ENCODE measurements at places on chromosomes 3 and 15.

GRCh38 chr3:82306189-82306588 is 544.7 kb upstream of the GBE1 start:
- no peak for DNase-seq

GRCh38 chr15:74432968-74433591 is 678 bp downstream of the SEMA7A start:
- no peak for DNase-seq

GRCh38 chr15:95017666-95018328 is 786.4 kb downstream of the MCTP2 start:
- no peak for DNase-seq

GRCh38 chr3:190378240-190378891 is 9.6 kb upstream of the CLDN16 start:
- no peak for DNase-seq

- no peak for DNase-seq
Observed at GRCh38 chr15:39411102-39411989, 169.5 kb upstream of the THBS1 start.

- no peak for DNase-seq
Observed at GRCh38 chr3:146511402-146512134, 32.8 kb downstream of the PLSCR1 start.

- DNase-seq, result no peak
Observed at GRCh38 chr3:100449214-100449613, 43.2 kb upstream of the TMEM45A start.

- DNase-seq, result no peak
Observed at GRCh38 chr3:78913711-78914110, 854.1 kb downstream of the ROBO1 start.
